ENCODE measurements at places on chromosomes 2 and 18.
A peak's percentile ranks its signal among the peaks of the same experiment; 100 is the strongest.

DNA sequence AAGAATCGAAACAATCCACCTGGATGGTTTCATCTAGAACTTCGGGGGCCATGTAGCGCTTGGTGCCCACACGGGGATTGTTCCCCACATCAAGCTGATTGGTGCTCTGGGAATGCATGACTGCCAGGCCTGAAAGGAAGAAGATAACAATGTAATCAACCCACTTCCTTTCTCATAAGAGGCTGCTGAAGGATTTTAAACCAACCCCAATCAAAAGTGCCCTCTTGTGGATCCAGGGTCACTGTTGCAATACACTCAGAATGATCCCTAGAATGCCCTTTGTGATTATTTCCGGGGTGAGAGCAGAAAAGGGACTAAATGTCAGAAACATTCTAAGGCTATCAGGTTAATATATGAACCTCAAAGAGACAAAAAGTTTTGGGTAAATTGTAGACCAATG is 115.2 kb downstream of the ACVR1 start:
- DNase-seq, result peak; percentile 13

- DNase-seq, result no peak
Observed at GRCh38 chr2:106114166-106114565, 79.9 kb downstream of the UXS1 start.

DNA sequence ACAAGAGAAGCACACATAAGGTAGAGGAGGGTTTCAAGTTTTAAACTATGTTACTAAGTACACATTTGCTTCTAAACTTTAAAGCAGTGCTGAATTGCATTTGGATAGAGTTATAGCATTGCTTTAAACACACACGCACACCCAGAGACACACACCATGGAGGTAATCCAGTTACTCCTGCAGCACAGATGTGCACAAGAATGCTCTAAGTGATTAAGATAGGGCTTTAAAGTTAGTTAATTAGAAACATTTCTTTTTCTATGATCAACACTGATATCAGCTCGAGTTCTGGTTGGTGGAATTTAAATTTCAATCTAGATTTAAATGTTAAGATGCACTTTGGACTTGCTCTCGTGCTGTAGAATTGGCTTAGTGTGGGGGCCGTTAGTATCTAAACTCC is 492.3 kb downstream of the ZEB2 start:
- no peak for DNase-seq

DNA sequence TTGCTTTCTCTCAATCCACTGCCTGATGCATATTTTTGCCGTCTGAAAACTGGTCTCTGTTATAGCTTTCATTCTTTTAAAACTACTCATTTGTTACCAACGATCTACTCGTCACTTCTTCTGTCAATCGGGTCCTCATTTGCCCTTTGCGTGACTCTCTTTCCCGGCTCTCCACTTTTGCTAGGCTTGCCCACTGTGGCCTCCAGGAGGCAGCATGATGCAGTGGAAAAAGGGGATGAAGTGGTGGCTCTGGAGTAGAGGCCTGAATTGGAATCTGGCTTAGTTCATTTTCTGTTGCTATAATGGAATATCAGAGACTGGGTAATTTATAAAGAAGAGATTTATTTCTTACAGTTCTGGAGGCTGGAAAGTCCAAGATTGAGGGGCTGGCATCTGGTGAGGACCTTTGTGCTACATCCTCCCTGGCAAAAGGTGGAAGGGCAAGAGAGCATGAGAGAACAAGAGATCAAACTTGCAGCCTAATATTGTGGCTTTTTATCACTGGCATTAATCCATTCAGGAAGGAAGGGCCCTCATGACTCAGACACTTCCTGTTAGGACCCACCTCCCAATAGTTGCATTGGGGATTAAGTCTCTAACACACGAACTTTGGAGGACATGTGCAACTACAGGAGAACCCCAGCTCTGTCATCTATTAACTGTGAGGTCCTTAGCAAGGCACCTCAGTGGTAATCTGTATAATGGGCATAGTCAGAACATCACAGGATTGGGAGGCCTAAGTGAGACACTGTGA is 15.4 kb downstream of the GDF7 start:
- DNase-seq, result no peak

DNA sequence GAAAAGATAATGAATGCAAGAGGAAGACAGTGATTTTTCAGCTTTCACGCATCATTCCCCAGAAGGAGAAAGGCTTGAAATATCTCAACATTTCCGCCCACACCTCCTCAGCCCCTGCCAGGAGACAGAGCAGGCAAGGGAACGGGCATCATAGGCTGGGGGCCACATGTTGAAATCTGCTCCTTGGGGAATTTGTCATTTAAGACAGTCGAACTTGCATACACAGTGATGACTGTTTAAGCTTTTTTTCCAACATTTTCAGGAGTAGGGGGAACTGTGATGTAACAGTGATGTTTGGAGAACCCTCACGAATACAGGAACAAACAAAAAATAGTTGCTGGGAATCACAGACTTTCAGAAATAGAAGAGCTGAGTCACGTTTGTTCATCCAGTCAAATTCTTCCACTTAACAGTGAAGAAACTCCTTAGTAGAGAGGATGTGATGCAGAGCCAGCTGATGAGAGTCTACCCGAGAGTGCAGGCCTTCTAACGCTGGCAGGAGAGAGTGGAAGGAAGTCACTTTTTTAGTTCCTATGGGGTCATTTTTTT is 266.8 kb downstream of the ALPK2 start:
- no peak for DNase-seq

GRCh38 chr2:83234246-83234645 is 1224.8 kb downstream of the SUCLG1 start:
- no peak for DNase-seq

DNA sequence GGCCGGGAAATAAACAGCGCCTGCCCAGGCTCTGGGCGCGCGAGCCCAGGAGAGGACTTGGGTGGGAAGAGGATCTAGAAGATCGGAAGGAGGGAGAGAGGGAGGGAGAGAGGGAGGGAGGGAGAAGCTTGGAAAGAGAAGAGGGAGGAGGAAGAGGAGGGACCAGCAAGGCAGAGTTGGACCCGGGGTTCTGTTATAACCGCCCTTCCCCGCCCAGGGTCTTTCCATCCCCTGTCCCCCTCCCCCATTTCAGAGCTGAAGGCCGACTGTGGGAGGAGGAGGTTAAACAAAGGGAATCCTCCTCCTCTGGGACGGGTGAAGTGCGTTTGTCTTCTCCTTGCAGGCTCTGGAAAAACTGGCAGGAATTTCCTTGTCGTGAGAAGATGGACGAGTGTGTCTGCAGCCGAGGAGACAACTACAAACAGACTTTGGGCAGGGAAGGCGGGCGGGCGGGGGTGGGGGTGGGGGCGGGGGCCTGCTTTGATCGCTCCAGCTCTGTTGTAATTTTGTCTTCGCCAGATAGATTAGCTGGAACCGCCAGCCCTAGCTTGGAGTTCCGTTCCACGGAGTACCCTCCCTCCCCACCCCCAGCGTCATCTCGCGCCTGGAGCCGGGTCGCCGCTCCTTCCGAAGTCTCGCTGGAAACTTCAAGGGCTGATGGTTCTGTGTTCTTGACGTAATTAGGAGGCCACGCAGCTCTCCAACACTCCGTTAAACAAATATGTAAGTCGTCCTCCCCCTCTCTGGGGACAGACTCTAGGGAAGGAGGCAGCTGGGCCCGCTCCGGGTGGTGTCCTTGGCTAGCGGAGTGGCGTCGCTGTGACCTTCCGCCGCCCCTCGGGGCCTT is 6.4 kb upstream of the SP9 start:
- no peak for DNase-seq

GRCh38 chr2:54074606-54075341 is 40.6 kb upstream of the ACYP2 start:
- DNase-seq, result no peak

- no peak for DNase-seq
Observed at GRCh38 chr2:178933493-178933892, 116.4 kb downstream of the CCDC141 start.

DNA sequence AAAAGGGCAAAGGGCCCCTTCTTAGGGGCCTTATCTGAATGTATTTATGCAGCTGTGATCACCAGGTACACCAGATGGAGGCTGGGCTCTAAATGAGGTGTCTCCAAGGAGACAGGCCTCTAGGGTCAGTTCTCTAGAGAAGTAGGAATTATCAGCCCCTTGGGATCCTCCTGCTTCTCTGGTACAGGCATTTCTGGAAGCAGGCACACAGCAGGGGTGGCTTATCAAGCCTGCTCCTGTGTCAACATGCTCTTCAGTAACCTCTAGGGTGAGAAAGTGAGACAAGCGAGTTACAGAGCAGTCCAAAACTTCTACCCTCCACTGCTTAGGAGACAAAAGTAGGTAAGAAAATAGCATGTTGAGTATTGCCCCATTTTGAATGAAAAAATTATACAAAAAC is 13.8 kb downstream of the TPGS2 start:
- DNase-seq, result peak; percentile 34

GRCh38 chr2:118834440-118834810 is 13.0 kb downstream of the EN1 start:
- DNase-seq, result no peak

DNA sequence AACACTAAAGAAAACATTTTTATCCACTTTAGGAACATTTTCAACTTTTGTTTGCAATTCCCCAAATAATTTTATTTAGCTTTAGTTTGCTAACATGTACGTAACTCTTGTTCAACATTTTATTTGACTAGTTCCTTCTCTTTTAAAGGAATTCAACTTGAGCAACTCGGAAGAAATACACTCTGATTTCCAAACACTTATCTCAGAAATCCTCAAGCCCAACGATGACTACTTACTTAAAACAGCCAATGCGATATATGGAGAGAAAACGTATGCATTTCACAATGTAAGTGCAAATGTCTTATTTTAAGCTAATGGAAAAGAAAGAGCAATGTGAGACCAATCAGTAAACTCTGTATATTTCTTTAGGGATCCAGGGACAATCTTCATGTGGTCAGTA is 10.1 kb downstream of the SERPINB10 start:
- DNase-seq, result no peak

DNA sequence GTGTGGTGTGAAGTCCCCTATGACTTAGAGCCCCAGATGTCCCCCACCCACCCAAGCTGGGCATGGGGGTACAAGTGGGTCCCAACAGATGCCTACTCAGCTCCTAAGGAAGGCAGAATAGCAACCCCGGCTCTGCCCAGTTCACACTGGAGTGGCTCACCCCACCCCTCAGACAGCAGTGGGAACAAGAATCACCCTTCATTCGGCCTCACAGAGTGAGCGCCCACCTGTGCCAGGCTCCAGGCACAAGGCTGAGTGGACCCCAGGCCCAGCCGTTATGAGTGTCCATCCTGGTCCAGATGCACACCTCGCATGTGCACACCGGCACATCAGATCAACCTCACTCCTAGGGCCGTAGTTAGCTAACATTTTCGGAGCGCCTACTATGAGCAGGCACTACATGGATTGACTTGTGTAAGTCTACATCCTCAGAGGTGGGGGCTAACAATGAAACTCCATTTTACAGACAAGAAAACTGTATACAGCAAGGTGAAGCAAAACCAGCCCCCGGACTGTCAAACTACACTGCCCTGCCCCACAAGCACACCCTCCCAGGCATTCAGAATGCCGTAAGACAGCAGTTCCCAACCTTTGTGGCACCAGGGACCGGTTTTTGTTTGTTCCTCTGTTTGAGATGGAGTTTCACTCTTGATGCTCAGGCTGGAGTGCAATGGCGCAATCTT is 2.8 kb upstream of the ASTL start:
- DNase-seq, result no peak

- DNase-seq, result no peak
Observed at GRCh38 chr2:105038383-105039061, 653 bp downstream of the MRPS9 start.

DNA sequence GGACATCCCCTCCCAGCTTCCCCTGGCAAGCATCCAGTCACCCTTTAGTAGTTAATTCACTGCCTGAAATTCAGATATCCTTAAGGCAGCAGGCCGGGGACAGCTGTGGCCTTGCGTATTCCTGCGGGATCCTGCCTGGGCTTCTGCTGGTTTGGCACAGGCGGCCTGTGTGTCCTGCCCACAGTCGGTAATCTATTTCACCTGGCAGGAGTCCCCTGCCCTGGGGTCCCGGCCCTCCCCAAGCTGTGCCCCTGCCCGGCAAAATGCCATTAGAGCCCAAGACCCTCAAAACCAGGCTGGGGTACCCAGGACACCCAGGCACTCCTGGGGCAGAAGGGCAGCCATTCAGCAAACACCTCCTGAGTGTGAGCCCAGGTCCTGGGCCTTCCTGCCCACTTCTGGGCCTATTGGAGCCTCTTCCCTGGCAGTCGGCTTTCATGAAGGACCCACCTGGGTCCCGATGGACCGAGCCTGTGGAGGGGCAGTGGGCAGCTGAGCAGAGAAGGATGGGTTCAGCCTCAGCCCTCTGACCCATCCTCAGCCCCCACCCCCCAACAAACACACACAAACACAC is 11.6 kb downstream of the CROCC2 start:
- DNase-seq, result no peak

- no peak for DNase-seq
Observed at GRCh38 chr18:26406324-26406723, 142.0 kb downstream of the KCTD1 start.
